GM23248 (cell line): ENCODE measurements at places on chromosomes 16 and 17.

GRCh38 chr17:66767154-66767933, 67.6 kb upstream of the CACNG5 start:
- no peak overlapping the region for H3K27ac ChIP-seq
- H3K36me3 ChIP-seq: no peaks in the 10 kb centered on the region; the same call in 1 of the 2 replicates
- no peak for DNase-seq

- no peak overlapping the region for H3K4me3 ChIP-seq
- no peaks in the 10 kb centered on the region for H3K36me3 ChIP-seq
- H3K4me1 ChIP-seq: peaks cover 32% of the 10 kb centered on the region
- no peak overlapping the region for H3K27ac ChIP-seq
- H3K27me3 ChIP-seq: no peaks in the 10 kb centered on the region
These were observed 17.1 kb downstream of the MINK1 start for GRCh38 chr17:4850246-4850645.

DNA sequence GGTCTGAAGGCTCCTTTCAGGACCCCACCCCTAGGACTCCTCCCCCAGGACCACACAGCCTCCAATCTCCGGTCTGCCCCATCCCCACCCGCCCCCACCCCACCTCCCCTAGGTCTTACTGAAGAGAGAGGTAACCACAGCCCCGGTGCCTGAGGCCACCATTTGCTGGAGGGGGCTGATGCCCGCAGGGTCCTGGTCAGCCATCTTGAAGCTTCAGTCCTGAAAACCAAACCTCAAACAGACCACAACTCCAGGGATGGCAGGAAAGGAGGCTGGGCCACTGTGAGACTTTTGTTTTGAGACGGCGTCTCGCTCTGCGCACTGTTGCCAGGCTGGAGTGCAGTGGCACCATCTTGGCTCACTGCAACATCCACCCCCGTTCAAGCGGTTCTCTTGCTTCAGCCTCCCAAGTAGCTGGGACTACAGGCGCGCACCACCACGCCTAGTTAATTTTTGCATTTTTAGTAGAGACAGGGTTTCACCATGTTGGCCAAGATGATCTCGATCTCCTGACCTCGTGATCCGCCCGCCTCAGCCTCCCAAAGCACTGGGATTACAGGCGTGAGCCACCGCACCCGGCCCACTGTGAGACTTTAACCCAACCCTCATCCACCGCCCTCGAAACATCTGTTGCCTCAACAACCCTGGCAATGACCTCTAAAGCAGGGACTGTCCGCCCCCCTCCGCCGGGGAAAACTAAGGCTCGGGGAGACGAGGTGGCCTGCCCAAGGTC, 1.1 kb downstream of the SLC25A39 start:
- H3K4me3 ChIP-seq: peak overlapping the region; percentile 78
- H3K27me3 ChIP-seq: no peaks in the 10 kb centered on the region

GRCh38 chr17:40347319-40348135, 17.0 kb downstream of the GJD3 start:
- no peak for DNase-seq
- no peak overlapping the region for H3K4me3 ChIP-seq
- peaks cover 50% of the 10 kb centered on the region for H3K4me1 ChIP-seq
- no peaks in the 10 kb centered on the region; the same call in 1 of the 2 replicates for H3K36me3 ChIP-seq
- no peak overlapping the region for H3K27ac ChIP-seq

- H3K27me3 ChIP-seq: no peaks in the 10 kb centered on the region
- H3K36me3 ChIP-seq: peaks cover 7% of the 10 kb centered on the region; the same call in 1 of the 2 replicates
- H3K27ac ChIP-seq: no peak overlapping the region
- peaks cover 6% of the 10 kb centered on the region; the same call in 1 of the 2 replicates for H3K4me1 ChIP-seq
- peak; percentile 61 for DNase-seq
These were observed 818 bp upstream of the NRN1L start for GRCh38 chr16:67883872-67884261.

GRCh38 chr17:30405161-30405560, 26.4 kb downstream of the CPD start:
- H3K36me3 ChIP-seq: peaks cover 9% of the 10 kb centered on the region; the same call in 1 of the 2 replicates
- DNase-seq: peak; percentile 30
- H3K27ac ChIP-seq: no peak overlapping the region
- peaks cover 10% of the 10 kb centered on the region for H3K4me1 ChIP-seq
- no peak overlapping the region for H3K4me3 ChIP-seq

GRCh38 chr16:65658349-65658748, 536.5 kb upstream of the CDH11 start:
- no peaks in the 10 kb centered on the region for H3K36me3 ChIP-seq
- H3K27ac ChIP-seq: peak overlapping the region; percentile 94
- peaks cover 32% of the 10 kb centered on the region for H3K4me1 ChIP-seq
- DNase-seq: peak; percentile 96

- no peak for DNase-seq
- H3K36me3 ChIP-seq: peaks cover 8% of the 10 kb centered on the region
- H3K27me3 ChIP-seq: no peaks in the 10 kb centered on the region
- H3K27ac ChIP-seq: peak within 1 kb of the TSS; percentile 91
- H3K4me1 ChIP-seq: peaks cover 14% of the 10 kb centered on the region
- H3K4me3 ChIP-seq: peak within 1 kb of the TSS; percentile 93
These were observed at the start of gene ENO3 for GRCh38 chr17:4950746-4951204. ENO3 (plus strand) TSS chr17:4951119; CDS start chr17:4951830, 711 bp downstream.

- no peak overlapping the region for H3K27ac ChIP-seq
- peaks cover 8% of the 10 kb centered on the region for H3K27me3 ChIP-seq
- DNase-seq: no peak
- H3K4me1 ChIP-seq: no peaks in the 10 kb centered on the region
These were observed 3.3 kb downstream of the LRRC36 start for GRCh38 chr16:67329901-67330300.

GRCh38 chr17:16676676-16677268, 13.3 kb upstream of the CCDC144A start:
- H3K36me3 ChIP-seq: no peaks in the 10 kb centered on the region
- no peak for DNase-seq
- no peaks in the 10 kb centered on the region; the same call in 1 of the 2 replicates for H3K27me3 ChIP-seq
- H3K4me1 ChIP-seq: no peaks in the 10 kb centered on the region
- H3K4me3 ChIP-seq: no peak overlapping the region
- no peak overlapping the region for H3K27ac ChIP-seq

DNA sequence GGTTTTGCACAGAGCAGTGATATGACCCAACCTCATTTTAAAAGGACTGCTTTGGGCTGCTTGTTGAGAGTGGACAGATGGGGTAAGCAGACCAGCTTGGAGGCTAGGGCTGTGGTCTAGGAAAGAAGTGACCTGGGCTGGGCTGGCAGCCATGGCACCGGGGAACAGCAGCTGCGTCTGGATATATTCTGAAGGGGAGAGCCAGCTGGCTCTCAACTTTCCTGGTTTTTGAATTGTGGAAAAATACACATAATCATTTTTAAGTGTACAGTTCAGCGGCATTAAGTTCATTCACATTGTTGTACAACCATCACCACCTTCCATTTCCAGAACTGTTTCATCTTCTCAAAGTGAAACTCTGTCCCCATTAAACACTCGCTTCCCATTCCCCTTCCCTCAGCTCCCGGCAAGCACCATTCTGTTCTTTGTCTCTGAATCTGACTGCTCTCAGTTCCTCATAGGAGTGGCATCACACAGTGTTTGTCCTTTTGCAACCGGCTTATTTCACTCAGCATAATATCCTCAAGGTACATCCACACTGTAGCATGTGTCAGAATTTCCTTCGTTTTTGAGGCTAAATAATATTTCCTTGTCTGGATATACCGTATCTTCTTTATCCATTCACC, 113.2 kb downstream of the SPECC1 start:
- peaks cover 46% of the 10 kb centered on the region for H3K27me3 ChIP-seq
- no peaks in the 10 kb centered on the region for H3K4me1 ChIP-seq
- no peak overlapping the region for H3K27ac ChIP-seq
- H3K36me3 ChIP-seq: no peaks in the 10 kb centered on the region
- DNase-seq: no peak

GRCh38 chr16:50093607-50094539, 28.1 kb downstream of the HEATR3 start:
- H3K27me3 ChIP-seq: no peaks in the 10 kb centered on the region
- peaks cover 33% of the 10 kb centered on the region for H3K4me1 ChIP-seq
- H3K36me3 ChIP-seq: no peaks in the 10 kb centered on the region
- no peak overlapping the region for H3K4me3 ChIP-seq

- no peak overlapping the region for H3K27ac ChIP-seq
- DNase-seq: peak; percentile 57
- no peaks in the 10 kb centered on the region for H3K27me3 ChIP-seq
- H3K36me3 ChIP-seq: peaks cover 12% of the 10 kb centered on the region
- no peak overlapping the region for H3K4me3 ChIP-seq
These were observed 4.5 kb upstream of the UNC13D start for GRCh38 chr17:75848523-75849278.

DNA sequence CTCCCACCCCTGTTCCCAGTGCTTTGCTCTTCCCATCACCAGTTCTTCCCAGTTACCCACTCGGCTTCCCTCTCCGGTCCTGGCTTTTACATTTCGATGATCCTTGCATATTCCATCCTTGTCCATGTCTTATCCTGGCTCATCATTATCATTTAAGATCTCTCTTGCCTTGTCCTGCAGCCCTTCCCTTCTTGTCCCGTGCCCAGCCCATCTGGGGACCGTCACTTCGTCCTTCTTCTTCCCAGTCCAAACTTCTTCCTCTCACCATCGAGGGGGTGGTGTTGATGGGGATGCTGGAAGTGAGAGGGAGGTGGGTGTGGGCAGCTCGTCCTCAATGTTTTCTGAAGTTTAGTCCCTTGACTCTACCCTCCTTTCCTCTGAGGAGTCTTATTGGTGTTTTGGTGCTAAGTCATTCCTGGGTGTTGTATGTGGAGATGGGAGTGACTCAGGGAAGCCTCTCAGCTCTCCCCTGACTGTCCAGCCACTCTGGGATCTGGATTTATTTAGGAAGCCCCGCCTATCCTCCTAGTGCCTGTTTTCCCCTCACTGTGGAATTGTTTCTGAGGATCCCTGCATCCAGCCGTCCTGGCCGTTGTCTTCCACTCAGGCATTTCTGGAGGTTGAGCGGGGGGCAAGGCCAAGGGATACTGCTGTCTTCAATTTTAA, 975 bp downstream of the SNX29 start:
- no peaks in the 10 kb centered on the region for H3K27me3 ChIP-seq
- peaks cover 13% of the 10 kb centered on the region for H3K4me1 ChIP-seq
- H3K36me3 ChIP-seq: no peaks in the 10 kb centered on the region
- peak overlapping the region; percentile 99 for H3K4me3 ChIP-seq
- peak; percentile 95 for DNase-seq

GRCh38 chr16:53510704-53511070, 7.7 kb upstream of the AKTIP start:
- no peak overlapping the region for H3K4me3 ChIP-seq
- no peak overlapping the region for H3K27ac ChIP-seq
- no peak for DNase-seq
- H3K4me1 ChIP-seq: peaks cover 18% of the 10 kb centered on the region

DNA sequence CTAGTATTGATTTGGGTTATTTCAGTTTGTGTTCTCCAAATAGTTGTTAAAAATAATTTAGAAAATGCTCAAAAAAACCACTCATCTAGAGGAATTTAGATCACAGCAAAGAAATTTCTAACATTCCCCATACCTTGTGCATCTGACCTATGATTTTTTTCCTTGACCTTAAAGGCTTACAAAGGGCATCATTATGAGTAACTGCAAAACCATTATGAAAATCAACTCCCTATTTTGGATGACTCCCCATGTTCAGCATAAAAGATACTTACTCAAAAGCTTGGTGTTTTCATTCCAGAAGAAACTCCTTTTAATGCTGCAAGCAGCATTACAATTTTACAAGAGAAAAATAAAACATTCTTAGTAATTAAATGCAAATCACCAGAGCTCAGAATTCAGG, 83.2 kb downstream of the GRIN2A start:
- no peak for DNase-seq
- H3K27me3 ChIP-seq: no peaks in the 10 kb centered on the region
- H3K27ac ChIP-seq: no peak overlapping the region
- no peaks in the 10 kb centered on the region for H3K4me1 ChIP-seq

- H3K4me1 ChIP-seq: peaks cover 61% of the 10 kb centered on the region
- peak overlapping the region; percentile 74 for H3K27ac ChIP-seq
- DNase-seq: peak; percentile 95
- peak overlapping the region; percentile 33 for H3K4me3 ChIP-seq
- no peaks in the 10 kb centered on the region for H3K27me3 ChIP-seq
These were observed 36.6 kb downstream of the TOM1L2 start for GRCh38 chr17:17935321-17936271.

DNA sequence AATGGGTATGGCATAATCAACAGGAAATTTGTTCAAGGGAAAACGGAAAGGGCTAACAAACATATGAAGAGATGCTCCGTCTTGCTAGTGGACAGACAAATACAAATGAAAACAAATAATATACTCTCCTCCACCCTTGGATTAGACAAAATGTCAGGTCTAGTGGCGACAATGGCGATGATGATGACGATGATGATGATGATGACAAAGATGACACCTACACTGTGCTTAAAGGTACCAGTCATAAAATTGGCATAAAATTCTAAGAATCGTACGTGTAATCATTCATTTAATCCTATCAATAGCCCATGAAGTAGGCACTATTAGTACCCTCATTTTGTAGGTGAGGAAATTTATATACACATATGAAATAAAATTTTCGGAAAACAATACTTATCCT, 174.6 kb downstream of the PMP22 start:
- no peaks in the 10 kb centered on the region for H3K4me1 ChIP-seq
- H3K36me3 ChIP-seq: no peaks in the 10 kb centered on the region
- no peak overlapping the region for H3K27ac ChIP-seq

DNA sequence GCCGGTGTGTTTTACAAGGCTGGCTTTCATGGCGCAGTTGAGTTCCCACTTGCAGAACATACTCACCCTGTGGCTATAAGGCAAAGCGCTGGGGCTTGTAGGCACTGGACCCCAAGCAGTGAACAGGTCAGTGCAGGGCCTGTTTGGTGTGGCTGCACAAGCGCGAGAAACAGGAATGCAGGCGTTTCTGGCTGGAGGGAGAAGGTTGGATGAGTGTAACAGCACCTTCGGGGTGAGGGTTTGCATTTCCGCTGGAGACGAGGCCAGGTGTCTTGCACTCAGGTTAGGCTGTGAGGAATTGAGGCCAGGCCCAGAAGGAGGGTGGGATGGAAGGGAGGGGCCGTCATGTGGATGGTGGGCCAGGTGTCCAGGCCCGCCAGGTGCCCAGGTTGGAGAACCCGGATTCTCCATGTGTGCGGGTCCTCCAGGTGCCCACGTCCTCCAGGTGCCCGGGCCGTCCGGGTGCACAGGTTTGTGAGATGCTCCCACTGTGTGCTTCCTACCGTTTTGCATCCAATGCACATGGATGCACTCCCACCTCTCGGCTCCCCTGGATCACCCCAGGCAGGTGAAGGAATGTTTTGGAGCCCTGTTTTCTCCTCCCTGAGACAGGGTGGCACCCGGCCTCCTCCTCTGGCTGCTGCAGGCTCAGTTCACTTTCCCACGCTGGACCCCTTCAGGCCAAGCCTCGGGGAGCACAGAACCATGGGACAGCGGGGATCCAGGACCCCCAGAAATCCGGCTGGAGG, 46.0 kb downstream of the SLC7A5 start:
- no peaks in the 10 kb centered on the region for H3K36me3 ChIP-seq
- H3K27me3 ChIP-seq: 0 out of 2 replicates have a peak, but pooled peaks cover 5% of the 10 kb centered on the region
- no peak overlapping the region for H3K27ac ChIP-seq
- no peak for DNase-seq
- no peak overlapping the region for H3K4me3 ChIP-seq
- no peaks in the 10 kb centered on the region for H3K4me1 ChIP-seq

- H3K27me3 ChIP-seq: no peaks in the 10 kb centered on the region
- H3K4me1 ChIP-seq: no peaks in the 10 kb centered on the region
- H3K27ac ChIP-seq: no peak overlapping the region
These were observed 93.4 kb downstream of the NCOR1 start for GRCh38 chr17:16121915-16122314.

- H3K4me3 ChIP-seq: no peak overlapping the region
- H3K27ac ChIP-seq: no peak overlapping the region
- DNase-seq: no peak
These were observed 2.0 kb downstream of the WFIKKN2 start for GRCh38 chr17:50837286-50837979.
